Anterior cingulate cortex (tissue), 58 donors: ENCODE measurements at places on chromosomes 2 and 18.

- DNase-seq, result no peak
Measured at GRCh38 chr2:10921525-10921924, 9.8 kb downstream of the KCNF1 start.

GRCh38 chr2:98269830-98270229 is 76.4 kb upstream of the CNGA3 start:
- no peak for DNase-seq

- no peak for DNase-seq
Measured at GRCh38 chr18:29586210-29586609, 1409.3 kb upstream of the CDH2 start.

DNA sequence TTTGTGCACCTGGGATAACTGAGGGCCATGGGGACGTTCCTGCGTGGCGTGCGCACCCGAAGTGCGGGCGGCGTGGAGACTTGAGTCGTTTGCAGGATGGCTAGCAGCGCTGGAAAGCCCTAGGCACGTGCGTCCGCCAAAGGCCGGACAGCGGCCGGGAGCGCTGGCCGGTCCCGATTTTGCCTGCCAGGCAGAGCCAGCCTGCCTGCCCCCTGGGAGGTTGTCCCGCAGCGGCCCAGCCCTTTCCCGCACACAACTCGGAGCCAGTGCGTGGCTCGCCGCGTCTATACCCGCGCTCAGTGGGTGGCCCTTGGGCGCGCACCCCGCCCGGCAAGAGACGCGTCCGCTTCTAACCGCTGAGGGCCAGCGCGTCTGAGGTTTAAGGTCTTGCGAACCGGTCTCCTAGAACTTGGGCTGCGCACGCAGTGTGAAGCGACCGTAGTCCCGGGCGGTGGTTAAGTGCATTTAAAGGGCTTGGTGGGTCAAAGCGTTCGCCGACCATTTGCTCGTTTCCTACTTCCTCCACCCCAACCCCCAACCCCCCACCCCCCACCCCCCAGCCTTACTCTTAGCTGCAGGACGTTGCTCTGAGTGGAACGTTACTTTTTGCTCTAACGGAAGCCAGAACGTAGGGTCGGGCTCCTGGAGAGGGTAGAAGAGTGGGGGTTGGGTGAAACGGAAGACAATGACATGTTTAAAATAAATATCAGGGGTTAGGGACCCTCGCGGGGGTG is 627 bp downstream of the CDCA7 start:
- no peak for DNase-seq
